ENCODE measurements at places on chromosomes 2 and 18.

GRCh38 chr18:36610258-36610657, 218.5 kb downstream of the TPGS2 start:
- no peak for DNase-seq

GRCh38 chr2:108935271-108935741, 53.7 kb downstream of the EDAR start:
- no peak for DNase-seq

DNA sequence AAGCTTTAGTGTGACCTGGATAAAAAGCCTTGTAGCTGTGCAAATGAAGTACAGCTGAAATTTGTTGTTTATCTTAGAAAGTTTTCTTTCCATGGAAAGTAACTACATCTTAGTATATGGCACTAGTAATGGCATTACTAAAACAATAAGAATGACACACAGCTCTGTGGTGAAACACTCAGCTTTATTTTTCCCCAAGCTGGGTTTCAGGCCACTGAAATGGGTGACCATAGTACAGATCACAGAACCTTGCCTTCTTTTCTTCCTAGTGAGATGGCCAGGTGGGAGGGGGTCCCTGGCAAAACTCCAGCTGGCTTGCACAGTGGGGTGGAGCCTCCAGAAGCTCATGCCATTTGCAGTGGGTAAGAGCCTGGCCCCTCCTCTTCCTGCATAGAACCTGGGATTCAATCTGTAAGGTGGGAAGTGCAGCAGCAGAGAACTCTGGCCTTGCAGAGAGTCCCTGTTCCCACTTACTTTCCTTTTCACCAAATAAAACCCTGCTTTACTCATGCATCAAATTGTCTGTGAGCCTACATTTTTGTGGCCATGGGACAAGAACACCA, 17.6 kb upstream of the GRP start:
- no peak for DNase-seq

DNA sequence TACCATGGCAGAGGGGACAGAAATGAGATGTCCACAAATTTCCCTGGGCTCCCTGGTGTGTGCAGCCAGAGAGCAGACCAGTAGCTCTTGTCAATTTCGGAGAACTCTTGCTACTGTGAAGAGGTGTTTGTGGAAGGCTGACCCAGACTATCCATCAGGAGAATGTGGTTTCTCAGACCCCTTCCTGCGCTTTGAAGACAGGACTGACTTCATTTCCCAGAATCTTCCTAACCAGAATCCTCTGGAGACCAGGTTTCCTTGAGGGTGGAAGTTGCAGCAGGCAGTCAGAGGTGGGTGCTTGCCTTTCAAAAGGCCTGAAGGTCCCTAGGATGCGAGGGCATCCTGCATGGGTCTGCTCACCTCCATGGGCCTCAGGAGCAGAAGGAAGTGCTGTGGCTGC, 121.9 kb downstream of the LAMA3 start:
- DNase-seq: no peak

- no peak for DNase-seq
Observed at GRCh38 chr2:99644419-99644787, 154.6 kb upstream of the REV1 start.
